Posterior cingulate gyrus (tissue), 11 donors: ENCODE measurements at places on chromosomes 3 and 15.

- DNase-seq = no peak
Measured at GRCh38 chr3:133478624-133479023, 78.8 kb downstream of the BFSP2 start.

- DNase-seq = no peak
Measured at GRCh38 chr15:95973566-95974256, 356.8 kb upstream of the NR2F2 start.

DNA sequence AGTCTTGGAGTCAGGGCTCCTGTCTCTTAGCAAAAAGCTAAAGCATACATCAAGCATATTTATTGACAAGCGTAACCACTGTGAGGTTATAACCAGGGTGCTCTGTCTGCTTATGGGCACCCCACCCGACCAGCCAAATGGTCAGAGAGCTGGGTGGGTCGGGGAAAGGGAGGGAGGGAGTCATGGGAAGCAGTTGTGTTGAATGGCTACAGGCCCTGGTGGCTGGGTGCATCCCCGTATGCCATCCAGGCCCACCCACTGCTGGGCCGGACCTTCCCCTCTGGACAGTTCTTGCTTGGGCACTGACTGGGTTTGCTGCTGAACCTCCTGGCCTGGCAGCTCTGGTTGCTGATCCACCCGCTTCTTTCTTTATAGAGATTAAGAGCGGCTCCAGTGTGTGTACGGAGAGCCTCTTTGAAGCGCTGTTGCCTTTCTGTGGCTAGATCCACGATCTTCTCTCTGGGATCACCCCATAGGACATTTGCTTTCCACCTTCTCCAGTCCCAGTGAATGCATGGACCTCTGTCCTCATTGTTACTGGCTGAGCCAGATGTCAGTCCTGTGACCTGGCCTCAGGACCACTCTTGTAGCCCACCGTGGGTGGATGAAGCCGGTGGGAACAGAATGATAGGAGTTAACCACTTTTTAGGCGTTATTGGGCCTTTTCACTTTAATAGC lies 59.6 kb downstream of the SMAD3 start:
- DNase-seq = no peak

- DNase-seq = no peak
Measured at GRCh38 chr3:168990134-168990533, 673.4 kb downstream of the MECOM start.

GRCh38 chr3:146465693-146466465 lies 3.5 kb downstream of the PLSCR2 start:
- no peak for DNase-seq
